ENCODE measurements at places on chromosomes 2 and 18.

DNA sequence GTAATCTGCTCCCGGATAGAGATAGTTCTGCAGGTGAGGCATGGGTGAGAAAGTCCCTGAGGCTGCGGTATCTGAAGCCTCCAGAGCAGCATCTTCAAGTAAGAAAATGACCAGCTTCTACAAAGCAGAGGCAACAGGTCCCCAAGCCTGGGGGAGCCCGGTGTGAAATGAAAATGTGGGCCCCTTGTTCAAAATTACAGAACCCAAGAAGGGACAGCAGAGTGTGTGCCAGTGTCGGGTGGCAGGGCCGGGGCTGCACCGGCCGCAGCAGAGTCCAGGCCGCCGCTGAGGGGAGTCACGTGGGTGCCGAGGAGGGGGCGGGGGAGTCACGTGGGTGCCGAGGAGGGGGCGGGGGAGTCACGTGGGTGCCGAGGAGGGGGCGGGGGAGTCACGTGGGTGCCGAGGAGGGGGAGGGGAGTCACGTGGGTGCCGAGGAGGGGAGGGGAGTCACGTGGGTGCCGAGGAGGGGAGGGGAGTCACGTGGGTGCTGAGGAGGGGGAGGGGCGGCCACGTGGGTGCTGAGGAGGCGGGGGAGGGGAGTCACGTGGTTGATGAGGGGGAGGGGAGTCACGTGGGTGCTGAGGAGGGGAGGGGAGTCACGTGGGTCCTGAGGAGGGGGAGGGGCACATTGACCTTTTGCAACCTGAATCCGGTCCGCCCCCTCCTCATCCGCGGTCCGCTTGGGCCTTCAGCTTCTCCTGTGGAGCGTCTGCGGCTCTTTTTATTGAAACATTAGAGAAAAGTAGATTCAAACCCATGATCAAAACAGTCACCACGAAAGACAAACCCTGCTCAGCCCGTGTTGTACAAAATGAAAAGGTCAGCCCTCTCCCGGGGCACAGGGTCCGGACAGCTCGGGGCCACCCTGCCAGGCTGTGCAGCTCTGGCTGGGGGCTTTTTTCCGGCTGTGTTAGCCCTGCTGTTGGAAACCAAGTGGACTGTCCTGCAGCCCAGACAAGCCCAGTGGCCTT is 10.4 kb downstream of the COLEC11 start:
- peak; percentile 23 for DNase-seq

- DNase-seq, result no peak
Measured at GRCh38 chr2:189175869-189176433, 3.6 kb downstream of the COL5A2 start.

DNA sequence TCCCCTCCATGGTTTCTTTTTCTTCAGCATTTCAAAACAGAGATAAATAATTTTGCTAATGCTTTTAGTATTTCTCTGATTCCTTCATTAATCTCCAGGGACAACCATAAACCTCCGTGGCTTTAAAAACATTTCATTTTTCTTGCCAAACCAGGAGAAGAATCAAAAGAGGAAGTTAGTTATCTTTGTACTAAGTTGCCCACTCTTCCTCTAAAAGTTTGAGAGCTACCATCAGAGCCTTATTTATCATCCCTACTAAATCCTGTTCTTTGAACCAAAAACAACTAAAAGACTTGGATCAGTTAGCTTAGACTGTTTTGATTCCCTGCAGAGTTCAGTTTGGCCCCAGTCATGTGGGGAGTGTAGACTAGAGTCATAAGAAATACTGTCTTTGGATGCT is 208.4 kb downstream of the SETBP1 start:
- DNase-seq, result no peak

GRCh38 chr2:118340103-118340502 is 251.8 kb downstream of the INSIG2 start:
- DNase-seq, result no peak

GRCh38 chr2:206556357-206556949 is 85.8 kb upstream of the FAM237A start:
- no peak for DNase-seq

GRCh38 chr2:127685410-127686080 is 10.2 kb upstream of the LIMS2 start:
- no peak for DNase-seq

DNA sequence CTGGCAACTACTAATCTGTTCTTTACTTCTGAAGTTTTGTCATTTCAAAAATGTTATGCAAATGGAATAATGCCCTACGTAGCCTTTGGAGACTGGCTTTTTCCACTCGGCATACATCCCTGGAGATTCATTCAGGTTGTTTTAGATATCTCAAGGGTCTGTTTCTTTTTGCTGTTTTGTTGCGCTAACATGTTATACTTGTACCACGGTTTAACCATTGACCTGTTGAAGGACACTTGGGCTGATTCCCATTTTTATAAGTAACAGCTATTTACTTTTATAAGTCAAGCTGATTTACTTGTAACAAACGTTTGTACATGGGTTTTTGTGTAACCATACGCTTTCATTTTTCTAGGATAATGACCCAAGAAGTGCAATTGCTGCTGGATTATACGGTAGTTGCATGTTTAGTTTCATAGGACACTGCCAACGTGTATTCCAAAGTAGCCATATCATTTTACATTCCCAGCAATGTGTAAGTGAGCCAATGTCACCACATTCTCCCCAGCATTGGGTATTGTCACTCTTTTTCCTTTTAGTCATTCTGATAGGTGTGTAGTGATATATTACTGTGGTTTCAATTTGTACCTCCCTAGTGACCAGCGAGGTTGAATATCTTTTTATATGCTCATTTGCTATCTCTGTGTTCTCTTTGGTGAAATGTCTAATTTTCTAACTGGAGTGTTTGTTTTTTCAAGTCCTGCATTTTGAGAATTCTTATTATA is 36.5 kb upstream of the STAT4 start:
- no peak for DNase-seq

DNA sequence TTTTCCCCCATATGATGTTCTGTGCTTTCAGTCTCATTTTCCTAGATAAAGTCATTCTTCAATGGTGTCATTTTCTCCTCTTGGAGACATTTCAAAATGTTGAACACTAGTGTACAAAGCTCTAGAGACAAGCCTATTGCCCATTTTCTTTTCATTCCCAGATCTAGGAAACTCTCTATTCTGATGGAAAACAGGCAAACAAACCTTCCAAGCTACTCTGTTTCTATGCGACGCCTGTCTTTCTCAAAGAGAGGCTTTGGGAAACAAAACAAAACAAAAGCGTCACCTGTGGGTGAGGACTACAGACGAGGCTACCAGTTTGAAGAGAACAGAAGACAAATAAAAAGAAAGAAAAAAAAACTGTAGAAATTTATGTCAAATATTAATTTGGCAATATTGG is 311.0 kb downstream of the CBLN2 start:
- DNase-seq, result no peak

- no peak for DNase-seq
Measured at GRCh38 chr2:166240387-166241313, 112.8 kb upstream of the SCN1A start.

DNA sequence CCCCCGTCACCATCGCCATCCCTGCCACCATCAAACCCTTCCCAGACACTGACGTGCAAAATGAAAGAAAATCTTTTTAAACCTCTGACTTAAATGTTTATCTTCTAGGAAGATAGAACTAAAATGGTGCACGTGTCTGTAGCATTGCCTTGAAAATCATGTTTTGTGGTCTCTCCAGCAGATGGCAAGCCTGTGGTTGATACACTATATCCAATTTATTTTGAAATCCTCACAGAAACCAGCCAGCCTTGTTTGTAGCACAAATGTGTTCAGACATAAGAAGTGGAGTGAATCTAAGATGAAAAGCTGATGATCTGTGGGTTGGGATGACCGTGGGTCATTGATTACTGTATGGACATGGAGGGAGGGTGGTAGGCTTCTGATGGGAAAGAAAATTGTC is 436.2 kb upstream of the SMIM21 start:
- DNase-seq, result no peak

DNA sequence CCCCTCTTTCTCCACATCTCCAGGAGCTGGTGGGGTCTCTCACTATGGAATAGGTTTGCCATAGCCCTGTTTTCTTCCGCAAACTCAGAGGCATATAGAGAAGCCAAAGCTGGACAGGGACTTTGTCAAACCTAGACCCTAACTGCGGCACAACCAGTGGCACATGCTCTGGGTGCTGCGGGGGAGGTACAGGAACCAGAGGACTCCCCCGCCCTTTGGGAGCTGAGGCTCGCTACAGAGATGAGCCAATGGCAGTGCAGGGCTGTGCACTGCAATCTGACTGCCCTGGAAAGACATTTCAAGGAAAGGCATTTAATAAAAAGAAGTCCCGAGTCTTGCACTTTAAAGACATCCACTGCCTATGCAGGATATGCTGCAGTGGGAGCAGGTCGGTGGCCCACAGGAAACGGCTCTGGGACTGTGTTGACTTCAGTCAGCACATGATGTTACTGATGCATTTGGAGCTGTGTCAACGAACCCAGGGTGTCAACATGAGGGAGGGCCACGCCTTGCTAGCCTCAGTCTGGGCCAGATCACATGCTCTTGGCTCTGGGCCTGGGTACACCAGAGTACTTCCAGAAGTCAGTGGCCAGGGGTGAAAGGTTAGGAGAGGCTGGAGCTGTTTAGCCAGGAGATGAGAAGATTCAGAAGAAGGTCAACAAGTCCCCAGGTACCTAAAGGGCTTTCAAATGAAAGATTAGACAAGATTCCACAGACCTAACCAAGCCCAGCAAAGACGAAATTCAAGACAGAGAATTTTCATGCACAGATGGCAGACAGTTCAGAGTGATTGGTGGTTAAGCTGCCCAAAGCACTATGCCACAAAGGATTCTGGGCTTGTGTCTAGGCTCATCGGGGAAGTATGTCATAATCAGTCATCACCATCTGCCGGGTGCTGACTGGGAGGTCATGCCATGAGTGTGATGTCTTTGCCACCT is 8.2 kb downstream of the SLC35F6 start:
- no peak for DNase-seq

- no peak for DNase-seq
Measured at GRCh38 chr2:33104052-33104623, 157.4 kb downstream of the LTBP1 start.

Measured in activated naive CD4-positive, alpha-beta T cell (primary cell).